ENCODE measurements at places on chromosomes 11 and 22.

- DNase-seq = no peak
Observed at GRCh38 chr11:134019500-134019899, 49.4 kb upstream of the JAM3 start.

DNA sequence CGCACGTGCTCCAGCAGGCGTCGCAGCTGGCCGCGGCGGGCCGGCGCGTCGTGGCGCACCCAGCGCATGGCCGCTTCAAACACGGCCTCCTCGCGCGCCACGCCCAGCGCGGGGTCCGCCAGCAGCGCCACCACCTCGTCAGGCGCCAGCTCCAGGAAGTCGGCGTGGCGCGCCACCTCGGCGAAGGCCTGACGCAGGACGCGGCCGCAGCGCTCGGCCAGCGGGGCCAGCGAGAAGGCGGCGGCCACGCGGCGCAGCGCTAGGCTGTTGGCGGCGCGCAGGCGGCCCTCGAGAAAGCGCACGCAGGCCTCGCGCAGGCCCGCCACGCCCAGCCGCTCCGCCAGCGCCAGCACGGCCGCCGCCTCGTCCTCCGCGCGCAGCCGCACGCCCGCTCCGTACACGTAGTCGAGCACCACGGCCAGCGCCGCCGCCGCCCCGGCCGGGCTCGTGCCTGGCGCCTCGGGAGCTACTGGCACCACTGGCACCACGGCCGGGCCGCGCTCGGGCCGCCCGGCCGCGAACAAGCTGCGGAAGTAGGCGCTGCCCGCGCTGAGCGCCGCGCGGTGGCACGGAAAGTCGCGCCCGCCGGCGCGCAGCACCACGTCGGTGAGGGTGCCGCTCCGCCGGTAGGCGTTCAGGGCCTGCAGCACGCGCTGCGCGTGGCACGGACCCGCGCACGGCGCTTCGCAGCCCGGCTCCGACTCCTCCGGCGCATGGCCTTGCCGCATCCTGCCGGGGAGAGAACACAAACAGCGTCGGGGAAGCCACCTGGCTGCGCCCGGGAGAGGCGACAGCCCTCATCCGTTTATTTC is 2.9 kb downstream of the KLHL35 start:
- DNase-seq = peak; percentile 89

GRCh38 chr11:47950396-47950795 is 30.0 kb upstream of the PTPRJ start:
- DNase-seq = no peak

GRCh38 chr11:65776196-65776595 is 4.6 kb downstream of the AP5B1 start:
- DNase-seq = no peak

DNA sequence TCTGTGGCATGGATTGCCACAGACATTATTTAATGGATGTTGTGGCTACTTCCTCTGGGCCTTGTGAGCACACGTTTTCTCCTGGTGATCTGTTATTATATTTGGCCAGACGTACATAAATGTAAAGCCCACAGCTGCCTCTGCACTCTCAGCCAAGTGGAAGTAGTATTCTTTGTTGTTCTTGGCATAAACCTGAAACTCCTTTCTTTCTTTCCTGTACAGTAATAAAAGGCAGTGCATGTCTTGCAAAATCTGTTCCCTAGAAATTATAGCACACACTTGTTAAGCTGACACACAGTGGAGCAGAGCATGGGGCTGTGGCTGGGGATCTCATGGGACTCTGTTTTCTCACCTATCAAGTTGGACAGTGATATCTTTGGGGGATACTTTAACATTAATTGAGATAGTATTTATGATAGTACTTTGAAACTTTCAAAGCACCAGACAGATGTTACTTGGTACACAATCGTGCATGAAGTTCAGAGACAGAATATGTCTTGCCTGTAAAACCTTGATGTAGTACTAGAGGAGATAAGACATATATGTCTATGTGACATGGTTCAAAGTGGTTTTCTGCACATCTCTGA is 20.9 kb downstream of the PANX1 start:
- DNase-seq = no peak

DNA sequence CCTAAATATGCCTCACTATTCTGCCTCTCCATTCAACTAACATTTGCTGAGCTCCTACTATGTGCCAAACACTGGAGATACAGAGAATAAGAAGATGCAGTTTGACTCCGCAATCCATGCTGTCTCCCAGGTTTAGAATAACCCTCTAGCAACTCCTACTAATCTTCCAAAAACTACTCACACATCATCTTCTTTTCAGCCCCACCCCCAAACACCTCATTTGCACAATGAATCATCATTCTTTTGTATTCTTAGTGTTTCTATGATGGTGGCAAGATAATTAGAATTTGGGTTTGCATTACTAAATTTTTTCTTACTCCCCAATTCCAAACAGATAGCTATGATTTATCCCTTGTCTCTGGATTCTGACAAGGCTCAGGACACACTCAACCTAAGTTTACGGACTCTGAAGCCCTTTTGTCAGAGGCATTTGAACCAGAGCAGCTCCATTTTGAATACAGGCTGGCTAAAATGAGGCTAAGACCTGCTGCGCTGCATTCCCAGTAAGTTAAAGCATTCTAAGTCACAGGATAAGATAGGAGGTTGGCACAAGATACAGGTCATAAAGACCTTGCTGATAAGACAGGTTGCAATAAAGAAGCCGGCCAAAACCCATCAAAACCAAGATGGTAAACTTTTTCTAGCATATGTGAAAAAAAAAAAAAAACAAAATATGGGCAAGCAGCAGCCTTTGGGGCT is 1038.9 kb downstream of the DLG2 start:
- DNase-seq = no peak

GRCh38 chr22:42805998-42806830 is 50.9 kb downstream of the ARFGAP3 start:
- DNase-seq = no peak

- DNase-seq = peak; percentile 9
Observed at GRCh38 chr22:31952094-31952401, 7.7 kb downstream of the YWHAH start.

- DNase-seq = no peak
Observed at GRCh38 chr11:45165806-45166603, 19.6 kb downstream of the PRDM11 start.

GRCh38 chr11:26947379-26947844 is 46.5 kb upstream of the FIBIN start:
- peak; percentile 59 for DNase-seq

- DNase-seq = no peak
Observed at GRCh38 chr22:40070701-40071100, 75.9 kb downstream of the FAM83F start.

DNA sequence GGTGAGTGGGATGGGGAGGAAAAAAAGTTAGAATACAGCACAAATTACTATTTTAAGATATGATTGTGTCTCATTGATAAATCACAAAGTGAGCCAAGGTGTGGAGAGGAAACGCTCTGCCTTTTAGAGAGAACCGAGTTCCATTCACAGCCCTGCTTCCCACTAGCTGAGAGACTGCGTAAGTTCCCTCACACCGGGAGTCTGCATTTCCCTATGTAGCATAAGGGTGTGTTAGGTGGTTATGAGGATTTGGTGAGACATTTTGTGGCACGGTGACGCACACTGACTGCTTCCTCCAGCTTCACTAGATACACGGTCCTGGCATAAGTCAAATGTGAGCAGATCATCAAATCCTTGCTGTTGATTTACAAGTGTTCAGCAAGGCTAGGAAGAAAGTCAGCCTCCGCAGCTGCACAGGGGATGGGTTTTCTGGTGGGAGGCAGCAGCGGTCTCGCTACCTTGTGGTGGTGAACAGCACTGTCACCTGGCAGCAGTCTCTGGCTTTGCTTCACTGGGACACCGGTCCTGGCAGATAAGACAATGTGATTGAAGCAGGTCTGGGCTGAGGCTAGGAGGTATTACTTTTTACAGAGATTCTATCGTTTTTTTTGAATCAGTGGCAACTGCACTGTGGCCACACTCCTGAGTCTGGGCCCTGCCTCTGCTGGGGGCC is 312.2 kb upstream of the B3GAT1 start:
- DNase-seq = no peak

GRCh38 chr11:134947556-134947955 is 535.5 kb upstream of the B3GAT1 start:
- no peak for DNase-seq

DNA sequence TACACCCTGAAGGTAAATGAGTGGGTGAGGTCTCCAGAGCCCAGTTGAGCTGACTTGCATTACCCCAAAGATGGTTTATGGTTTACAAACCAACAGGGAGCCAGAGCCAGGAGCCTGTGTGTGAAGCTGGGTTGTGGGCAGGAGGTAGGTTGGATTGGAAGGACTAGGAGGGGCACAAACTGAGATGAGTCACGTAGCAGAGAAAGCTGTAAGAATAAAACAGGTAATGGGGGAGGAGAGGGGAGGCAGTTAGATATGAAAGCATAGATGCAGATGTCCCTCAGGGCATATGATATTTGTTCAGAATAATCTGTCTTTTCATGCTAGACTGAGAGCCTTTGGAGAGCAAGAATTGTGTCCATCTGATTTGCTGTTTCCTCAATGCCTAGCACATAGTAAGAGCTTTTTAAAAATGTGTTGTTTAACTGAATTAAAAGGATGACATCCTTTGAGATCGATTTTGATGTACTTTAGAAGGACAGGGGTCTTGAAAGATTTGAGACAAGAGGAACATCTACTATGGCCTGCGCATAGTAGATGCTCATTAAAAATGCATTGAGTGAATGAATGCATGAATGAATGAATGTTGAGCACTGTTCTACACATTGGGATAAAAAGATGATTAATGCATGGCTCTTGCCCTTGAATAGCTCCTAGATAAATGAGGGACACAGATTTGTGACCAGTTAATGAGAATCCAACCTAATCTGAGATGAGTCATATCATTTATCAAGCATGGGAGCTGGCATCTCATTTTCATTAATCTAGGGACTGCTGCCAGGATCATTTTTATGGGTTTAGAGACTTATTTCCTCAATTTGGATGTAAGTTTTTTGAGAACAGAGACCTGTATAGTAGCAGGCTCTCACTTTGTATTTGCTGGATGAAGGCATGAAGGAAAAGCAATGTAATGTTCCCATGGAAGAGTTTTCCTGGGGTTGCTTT is 175.8 kb upstream of the BDNF start:
- no peak for DNase-seq

GRCh38 chr11:3171931-3172560 is 6.9 kb upstream of the OSBPL5 start:
- DNase-seq = no peak

DNA sequence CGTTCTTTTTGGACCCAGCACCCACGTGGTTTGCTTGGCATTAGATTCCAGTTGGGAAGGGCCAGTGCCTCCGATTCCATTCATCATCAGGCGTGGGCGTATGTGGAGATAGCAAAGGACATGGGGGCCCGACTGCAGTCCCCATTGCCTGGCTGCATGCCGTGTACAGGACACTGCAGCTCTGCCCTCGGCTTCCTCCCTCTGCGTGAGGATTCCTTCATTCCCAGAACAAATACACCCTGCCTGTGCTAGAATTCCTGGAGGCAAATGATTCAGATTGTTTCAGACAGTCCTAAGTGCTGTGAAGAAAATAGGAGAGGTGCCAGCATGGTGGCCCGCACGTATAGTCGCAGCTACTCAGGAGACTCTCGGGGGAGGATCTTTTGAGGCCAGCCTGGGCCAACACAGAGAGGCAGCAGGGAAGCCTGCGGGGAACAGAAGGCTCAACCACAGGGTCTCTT is 15.4 kb downstream of the DERL3 start:
- DNase-seq = no peak

DNA sequence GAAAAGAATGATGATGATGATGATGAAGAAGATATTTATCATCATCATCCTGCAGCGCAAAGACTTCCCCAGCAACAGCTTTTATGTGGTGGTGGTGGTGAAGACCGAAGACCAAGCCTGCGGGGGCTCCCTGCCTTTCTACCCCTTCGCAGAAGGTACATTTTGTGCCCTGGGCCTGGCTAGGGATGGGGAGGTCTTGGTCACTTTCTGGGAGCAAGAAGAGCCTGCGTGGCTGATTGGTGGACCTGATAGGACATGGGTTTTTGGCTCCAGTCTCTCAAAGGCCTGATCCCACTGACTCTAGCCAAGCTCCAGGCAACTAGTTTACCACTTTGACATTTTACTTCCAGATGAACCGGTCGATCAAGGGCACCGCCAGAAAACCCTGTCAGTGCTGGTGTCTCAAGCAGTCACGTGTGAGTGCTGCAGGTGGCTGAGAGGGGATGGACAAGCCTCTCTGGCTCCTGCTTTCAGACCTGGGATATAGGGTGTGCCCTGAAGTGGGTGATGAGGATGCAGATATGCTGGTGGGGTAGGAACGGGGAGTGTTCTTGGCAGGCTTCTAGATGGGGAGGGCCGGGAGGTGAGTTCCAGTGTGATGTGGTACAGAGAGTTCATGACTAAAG is 5.3 kb downstream of the SIDT2 start:
- peak; percentile 17 for DNase-seq

GRCh38 chr11:78045851-78046485 is 17.7 kb upstream of the THRSP start:
- DNase-seq = peak; percentile 94

DNA sequence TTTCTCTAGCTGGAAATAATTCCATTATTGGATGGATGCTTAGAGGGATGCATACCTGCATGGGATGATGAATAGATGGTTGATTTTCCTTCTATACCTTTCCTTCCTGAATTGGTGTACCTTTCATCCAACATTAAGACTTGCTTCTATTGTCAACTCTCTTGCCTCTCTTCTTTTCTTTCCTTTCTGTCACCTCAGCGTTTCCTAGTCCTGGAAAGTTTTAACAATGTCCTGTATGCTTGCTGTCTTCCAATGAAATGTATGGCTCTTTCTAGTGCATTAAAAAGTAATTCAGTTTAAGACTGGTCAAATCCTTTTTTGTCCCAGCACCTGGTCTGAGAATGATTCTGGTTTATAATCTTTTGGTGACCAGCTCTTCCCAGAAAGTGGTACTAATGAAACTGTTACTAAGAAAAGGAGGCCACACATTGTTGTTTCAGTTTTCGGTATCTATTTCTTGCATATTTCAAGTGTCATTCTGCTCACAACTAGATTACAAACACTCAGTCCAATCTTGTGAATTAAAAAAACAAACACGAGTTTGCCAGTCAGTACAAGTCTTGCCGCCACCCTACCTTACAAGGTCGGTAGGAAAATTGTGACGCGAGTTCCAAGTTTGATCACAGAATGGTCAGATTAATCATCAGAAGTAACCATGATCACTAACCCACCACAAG is 8.0 kb downstream of the POU2AF1 start:
- DNase-seq = no peak

DNA sequence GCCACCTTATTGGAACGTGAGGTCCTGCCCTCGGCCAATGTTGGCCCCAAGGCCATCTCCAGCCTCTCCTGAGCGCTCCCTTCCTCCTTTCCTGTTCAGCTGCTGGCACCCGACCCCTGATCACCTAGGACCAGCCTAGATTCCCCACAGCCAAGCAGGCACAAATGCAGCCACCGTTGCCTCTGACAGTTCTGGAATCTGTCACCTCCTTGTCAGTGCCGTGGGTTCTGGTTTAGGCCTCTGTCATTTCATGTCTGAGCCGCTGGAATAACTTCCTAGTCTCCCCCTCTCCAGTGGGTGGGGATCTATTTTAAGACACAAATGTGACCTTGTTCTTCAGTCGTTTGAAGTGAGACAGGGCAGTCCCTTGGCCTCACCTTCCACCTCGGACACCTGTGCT is 29.7 kb downstream of the FADS3 start:
- DNase-seq = no peak

Data from right cardiac atrium (tissue), 5 donors.